ENCODE measurements at places on chromosomes 7 and 10. TPM values are rescaled to one million over a fixed set of nuclear protein-coding genes. Genes with fewer than 3 reads are reported as not detected.

DNA sequence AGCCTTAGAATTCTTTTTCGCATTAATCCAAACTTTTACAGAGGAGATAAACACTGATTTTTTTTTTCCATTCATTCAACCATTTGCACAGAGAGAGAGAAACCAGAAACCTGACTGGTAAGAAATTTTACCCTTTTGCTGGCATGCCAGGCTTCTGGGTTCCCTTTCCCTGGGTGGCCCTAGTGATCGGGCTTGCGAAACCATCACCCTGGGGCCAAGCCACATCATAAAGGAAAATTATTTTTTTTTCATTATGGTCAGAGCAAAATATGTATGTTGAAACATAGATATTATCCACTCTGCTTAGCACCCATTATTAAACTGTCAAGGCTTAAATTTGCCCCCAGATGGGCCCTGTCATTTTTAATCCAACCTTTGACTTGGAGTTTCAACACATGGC is 55.4 kb upstream of the INHBA start:
- no peak for DNase-seq
- no peaks in the 10 kb centered on the region for H3K27me3 ChIP-seq
- no peak overlapping the region for H3K4me3 ChIP-seq
- no peaks in the 10 kb centered on the region for H3K4me1 ChIP-seq
- no peaks in the 10 kb centered on the region for H3K36me3 ChIP-seq
- H3K27ac ChIP-seq: no peak overlapping the region

OR13A1 gene
- not detected for total RNA-seq

GRCh38 chr10:2387672-2388071 is 650.3 kb upstream of the ADARB2 start:
- no peak overlapping the region for H3K4me3 ChIP-seq
- H3K27ac ChIP-seq: no peak overlapping the region
- DNase-seq: no peak

DNA sequence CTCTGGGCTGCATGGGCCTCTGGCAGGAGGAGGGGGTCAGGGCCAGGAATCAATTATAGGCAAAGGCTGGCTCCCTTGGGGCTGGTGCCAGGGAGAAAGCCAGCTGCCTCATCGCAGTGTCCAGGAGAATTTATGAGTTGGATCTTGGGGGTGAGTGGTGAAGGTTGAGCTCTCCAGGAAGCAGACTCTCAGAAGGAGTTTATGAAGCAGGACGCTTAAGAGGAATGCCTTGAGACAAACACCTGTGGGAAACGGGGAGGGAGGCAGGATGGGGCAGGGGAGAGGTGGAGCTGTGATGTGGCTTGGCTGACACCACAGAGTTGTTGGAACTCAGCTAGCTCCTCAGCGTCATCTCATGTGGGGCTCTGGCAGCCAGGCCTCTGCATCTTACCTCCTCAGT is 428.5 kb downstream of the RPS24 start:
- no peaks in the 10 kb centered on the region for H3K36me3 ChIP-seq
- H3K27ac ChIP-seq: no peak overlapping the region
- no peak overlapping the region for H3K4me3 ChIP-seq
- H3K27me3 ChIP-seq: no peaks in the 10 kb centered on the region

DNA sequence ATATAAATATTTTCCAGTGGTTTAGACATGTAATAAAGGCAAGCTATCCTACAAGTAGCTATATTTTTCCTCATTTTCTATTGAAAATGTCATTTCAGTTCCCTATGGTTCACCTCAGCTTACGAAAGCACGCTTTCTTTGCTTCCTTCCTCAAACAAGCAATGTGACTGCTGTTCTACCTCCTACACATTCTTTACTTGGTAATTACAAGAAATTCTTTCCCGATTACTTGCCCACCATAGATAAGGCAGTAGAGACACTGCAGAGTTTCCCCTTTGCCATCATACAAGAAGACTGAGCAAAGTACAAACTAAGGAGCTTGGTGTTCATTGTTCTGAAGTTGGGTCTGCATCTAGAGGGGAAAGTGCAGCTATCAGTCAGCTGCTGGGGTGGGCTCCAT is 249.4 kb downstream of the CRPPA start:
- H3K4me1 ChIP-seq: no peaks in the 10 kb centered on the region
- no peaks in the 10 kb centered on the region for H3K36me3 ChIP-seq
- DNase-seq: no peak
